NCI-H524 treated with DMSO at 0.1 percent for 48 hours (cell line): ENCODE measurements at places on chromosomes 2 and 18.

- peak; percentile 93 for DNase-seq
Observed at GRCh38 chr18:51009072-51009471, 20.9 kb upstream of the SMAD4 start.

GRCh38 chr2:53942280-53942679, 28.5 kb downstream of the PSME4 start:
- DNase-seq: no peak

GRCh38 chr2:75047992-75048625, 89.7 kb downstream of the POLE4 start:
- DNase-seq: no peak

GRCh38 chr2:75053484-75054112, 95.2 kb downstream of the POLE4 start:
- DNase-seq: no peak

DNA sequence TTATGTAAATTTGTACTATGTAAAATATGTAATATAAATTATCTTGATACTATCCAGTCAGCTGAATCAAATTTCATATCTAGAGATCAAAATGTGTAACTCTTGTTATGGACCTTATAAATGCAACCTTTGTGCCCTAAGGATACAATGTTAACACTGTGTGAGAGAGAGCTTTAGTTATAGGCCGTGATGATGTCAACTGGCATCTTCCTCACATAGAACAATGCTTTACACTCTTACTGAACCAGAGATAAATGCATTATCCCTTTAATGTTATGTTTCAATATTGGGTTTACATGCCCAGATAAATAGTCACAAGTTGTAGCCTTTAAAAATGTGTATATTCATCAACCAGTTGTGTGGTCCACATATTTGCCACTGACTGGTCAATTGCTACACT, 115.1 kb downstream of the KCNJ3 start:
- no peak for DNase-seq

DNA sequence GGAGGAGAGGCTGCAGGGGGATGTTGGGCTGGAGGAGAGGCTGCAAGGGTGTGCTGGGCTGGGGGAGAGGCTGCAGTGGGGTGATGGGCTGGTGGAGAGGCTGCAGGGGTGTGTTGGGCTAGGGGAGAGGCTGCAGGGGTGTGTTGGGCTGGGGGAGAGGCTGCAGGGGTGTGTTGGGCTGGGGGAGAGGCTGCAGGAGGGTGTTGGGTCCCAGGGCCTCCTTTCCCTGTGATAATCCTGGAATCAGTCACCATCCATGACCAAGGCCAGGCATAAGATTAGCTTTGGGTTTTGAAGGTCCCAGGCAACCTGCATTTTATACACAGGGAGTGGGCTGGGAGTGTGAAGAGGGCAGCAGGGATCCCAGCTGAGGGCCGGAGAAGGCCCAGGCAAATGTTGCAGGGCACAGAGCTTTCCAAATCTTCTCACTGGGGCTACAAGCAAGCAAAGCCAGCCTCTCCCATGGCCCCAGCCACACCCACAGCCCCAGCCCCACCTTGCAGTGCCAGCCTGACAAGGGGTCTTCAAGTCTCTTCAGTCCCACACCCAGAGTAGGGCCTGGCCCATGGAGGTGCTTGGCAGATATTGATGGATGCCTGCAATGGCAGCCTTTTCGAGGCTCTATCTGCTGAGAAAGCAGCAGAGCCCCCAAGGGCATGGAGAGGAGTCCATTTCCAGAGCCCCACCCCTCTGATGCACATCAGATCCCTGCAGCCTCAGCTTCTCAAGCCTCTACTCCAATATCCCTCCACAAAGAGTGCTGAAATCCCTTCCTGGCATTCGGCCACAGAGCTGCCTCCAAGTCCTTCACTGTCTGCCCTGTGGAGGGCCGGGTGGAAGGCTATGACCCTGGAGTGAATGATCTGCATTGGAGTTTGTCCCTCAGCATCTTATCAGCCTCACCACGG, 50.3 kb upstream of the GLI2 start:
- DNase-seq: no peak
